Vagina (tissue), 2 donors: ENCODE measurements at places on chromosomes 5 and 9.

DNA sequence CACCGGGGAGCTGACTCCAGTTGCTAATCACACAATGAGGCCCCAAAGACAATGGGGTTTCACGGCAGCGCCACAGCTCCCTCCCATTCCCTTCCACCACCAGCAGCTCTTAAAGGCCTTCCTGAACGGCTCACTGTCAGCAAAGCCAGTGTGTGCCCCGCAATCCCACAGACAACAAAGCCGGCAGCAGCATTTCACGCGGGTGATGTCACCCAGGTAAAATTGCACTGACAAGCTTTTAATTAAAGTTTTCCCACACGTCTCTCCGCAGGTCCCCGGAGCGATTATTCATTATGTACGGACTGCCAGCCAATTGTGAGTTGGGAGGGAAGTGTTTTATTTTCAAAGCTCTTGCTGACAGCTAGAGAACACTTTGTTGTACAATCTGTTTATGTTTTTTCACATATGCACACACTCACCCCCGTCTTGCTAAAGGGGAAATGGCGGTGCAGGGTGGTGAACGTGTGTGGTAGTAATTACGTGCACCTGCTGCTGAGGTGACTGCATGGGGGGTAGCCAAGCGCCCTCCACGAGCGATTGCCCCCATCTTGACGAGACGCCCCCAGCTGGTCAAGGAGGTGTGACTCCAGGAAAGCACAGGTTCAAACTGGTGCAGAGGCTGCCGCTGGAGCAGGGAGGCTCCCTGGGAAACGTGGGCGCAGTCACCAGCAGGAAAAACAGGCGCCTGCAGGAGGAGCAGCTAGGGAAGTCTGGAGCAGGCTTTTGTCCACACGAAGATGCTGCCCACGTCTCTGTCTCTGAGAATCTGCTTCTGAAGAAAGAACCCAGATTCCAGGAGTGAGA, 65.0 kb downstream of the IRX2 start:
- no peak for DNase-seq

- no peak for DNase-seq
Observed at GRCh38 chr5:58366461-58366860, 93.4 kb downstream of the PLK2 start.

- DNase-seq: no peak
Observed at GRCh38 chr5:82307451-82307850, 29.3 kb upstream of the RPS23 start.

DNA sequence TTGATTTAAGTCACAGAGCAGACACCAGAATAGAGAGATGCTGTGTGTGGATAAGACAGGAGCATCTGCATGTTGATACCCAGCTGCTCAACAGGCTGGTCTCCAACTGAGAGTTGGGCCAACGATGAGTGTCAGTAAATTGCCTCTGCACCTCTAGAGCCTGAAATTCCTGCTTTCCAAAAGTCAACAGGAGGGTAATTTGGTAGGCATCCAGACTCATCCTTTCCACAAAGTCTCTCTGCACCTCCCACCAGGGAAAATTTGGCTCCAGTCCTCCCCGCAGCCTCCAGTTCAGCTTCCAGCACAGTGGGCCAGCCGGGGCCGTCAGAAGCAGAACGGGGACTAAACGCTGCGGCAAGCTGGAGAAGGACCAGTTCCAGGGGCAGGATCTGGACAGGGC, 136.9 kb downstream of the RFK start:
- no peak for DNase-seq

GRCh38 chr5:57179262-57180200, 5.7 kb downstream of the GPBP1 start:
- no peak for DNase-seq

GRCh38 chr9:107547303-107547702, 57.7 kb upstream of the KLF4 start:
- no peak for DNase-seq

DNA sequence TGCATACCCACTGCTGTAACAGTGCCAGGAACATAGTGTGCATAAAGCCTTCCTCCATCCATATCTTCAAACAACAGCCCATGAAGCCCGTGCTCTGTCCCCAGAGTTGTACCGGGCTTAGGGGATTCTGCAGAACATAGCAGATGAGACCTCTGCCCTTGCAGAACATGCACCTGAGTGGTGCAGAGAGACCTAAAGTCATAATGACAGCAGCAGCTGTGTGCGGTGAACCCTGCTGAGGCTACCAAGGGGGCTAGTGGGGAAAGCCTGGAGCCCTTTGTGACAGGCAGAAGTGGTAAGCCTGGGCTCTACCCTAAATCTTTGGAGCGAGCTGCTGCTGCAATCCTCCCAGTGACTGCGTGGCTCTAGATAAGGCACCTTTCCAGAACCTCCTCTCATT, 32.2 kb upstream of the BRD3 start:
- no peak for DNase-seq

- DNase-seq: no peak
Observed at GRCh38 chr5:127290019-127290945, at the start of gene MEGF10. Gene MEGF10, plus strand, starts transcription at chr5:127290796. Its CDS starts 40,513 bp downstream, at chr5:127331309.

DNA sequence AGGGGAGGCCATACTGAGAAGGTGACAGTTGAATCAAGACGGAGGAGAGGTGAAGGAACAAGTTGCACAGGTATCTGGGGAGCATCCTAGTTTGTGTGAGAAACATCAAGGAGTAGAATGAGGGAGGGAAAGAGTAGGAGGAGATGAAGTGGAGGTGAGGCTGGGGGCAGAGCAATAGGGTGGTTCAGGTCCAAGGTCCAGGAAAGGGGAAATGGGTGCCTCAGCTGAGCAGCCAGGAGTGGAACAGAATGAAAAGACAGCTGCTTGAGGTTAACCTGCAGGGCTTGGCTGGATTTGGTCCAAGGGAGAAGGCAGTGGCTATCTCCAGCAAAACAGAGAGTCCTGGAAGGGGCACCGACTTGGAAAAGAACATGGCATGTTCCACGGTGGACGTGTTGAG, 5.3 kb downstream of the SLC1A1 start:
- no peak for DNase-seq

- DNase-seq: no peak
Observed at GRCh38 chr9:126647585-126648411, 34.1 kb downstream of the LMX1B start.

DNA sequence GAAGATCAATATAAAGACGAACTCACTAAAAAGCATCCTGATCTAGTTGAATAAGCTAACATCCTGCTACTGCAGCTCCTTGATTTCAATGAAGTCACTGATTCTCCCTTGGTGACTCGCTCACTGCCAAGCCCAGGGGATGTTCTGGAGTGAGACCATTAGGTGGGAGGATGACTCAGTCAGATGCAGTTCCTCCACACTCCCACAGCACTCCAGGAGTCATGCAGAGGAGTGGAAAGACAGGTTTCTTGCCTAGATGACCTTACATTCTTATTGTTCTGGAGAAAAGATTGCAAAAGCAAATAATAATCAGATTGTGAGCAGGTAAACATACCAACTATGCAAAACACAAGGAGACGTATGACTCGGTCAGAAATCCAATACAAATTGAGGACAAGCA, 15.3 kb downstream of the GCNT4 start:
- no peak for DNase-seq

DNA sequence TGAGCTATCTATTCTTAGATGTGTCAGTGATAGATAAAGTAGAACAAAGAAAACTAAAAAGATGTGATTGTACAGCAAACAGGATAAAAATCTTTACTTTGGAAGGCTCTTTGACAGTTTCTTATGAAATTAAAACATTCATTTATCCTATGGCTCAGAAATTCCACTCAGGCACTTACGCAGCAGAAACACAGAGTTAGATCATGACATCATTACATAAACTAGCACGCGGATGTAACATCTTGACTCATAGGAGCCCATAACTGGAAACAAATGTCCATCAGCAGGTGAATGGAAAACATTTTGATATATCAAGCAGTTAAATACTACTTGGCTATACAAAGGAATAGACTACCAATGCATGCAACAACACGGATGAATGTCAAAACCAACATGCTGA, 45.3 kb downstream of the ICE1 start:
- no peak for DNase-seq

- no peak for DNase-seq
Observed at GRCh38 chr5:156883316-156883875, 33.3 kb downstream of the PPP1R2B start.

- no peak for DNase-seq
Observed at GRCh38 chr5:115392611-115393010, 96.2 kb upstream of the CCDC112 start.

- no peak for DNase-seq
Observed at GRCh38 chr5:173761178-173761513, 127.0 kb upstream of the CPEB4 start.
